Stimulated activated CD4-positive, alpha-beta T cell treated with anti-CD3 and anti-CD28 coated beads, Interleukin-1b, Interleukin-23, amount 100 ng/mL, for 48 hours (primary cell): ENCODE measurements at places on chromosomes 1 and 21.

DNA sequence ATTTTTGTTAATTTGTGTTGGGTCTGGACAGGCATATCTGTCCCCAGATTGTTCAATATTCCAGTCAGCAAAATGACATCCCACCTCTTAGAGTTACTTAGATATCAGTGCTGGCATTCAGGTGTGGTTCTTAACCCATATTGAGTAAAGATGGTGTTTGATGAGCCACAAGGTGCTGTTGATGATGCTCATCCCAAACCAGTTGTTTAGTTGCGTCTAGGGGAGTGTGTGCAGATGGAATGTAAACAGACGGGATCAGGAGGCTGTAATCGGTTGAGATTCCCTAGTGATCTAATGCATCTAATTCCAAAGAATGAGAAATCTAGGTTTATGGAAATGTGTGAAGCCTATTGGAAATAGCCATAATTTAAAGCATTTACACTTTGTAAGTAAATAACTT, 1.1 kb downstream of the HOOK1 start:
- DNase-seq, result no peak

- no peak for DNase-seq
These were observed 54.0 kb downstream of the OLFML3 start for GRCh38 chr1:114033216-114033706.

DNA sequence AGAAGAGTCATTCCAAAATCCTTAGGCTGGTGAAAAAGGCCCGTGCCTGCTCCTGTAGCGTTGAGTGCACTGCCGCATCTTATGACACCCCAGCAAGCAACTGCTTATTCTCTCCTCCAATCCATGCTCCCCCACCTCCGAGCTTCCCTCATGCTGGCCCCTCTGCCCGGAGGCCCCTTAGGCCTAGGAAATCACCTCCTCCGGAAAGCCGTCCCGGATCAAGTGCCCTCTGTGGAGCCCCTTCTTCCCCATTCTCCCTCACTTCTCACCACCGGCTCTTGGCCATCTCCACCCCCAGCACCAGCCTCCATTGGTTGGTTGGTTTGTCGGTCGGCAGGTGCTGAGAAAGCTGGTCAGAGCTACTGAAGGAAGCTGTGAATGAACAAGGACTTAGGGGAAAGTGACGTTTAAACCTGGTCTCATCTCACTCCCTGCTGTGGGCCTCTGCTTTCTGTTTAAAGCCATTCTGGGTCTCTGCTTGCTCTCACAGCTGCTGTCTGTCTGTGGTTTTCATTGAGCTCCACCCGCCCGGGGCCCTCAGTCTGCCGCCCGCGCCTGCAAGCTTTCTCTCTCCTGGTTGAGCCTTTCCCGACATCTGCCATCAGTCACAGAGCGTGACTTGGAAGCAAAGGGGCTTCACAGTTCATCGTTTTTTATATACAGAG, 122.2 kb downstream of the KCNN3 start:
- DNase-seq, result peak; percentile 64

DNA sequence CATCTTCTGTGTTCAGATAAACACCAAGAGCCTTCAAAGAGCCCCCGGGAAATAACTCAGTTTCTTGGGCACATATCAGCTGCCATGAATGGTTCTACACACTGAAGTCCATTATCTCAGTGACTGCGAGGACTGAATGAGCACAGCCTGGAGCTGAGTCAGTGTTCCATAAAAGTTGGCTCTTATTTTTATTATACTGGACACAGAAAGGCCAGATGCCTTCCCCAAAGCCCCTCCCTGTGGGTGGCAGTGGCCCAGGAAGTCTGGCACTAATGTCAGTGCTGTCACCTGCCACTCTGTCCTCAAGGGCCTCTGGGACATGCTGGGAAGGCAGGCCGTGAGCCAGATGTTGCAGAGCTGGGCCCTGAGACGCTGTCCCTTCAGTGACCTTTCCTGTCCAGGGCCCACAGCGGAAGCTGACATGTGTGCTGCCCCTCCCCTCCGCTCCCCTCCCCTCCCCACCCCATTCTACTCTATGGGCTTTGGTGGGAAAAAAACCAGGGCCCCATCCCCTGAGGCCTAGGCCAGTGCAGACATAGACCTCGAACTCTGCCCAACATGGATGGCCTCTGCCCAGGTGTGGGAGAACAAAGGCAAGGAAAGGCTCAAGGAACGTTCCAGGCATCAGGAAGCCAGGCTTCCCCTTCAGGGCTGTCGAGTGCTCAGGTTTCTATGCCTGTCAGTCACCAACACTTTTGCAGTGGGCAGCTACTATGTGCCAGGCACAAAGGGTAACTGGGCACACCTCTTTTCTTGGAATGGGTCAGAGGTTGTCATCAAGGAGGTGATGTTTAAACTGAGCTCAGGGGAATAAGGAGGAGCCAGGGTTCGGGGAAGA, 22.4 kb upstream of the NPPB start:
- DNase-seq, result no peak

GRCh38 chr1:10387677-10388386, 11.0 kb upstream of the PGD start:
- no peak for DNase-seq

GRCh38 chr1:221164951-221165838, 286.0 kb downstream of the HLX start:
- DNase-seq, result no peak

DNA sequence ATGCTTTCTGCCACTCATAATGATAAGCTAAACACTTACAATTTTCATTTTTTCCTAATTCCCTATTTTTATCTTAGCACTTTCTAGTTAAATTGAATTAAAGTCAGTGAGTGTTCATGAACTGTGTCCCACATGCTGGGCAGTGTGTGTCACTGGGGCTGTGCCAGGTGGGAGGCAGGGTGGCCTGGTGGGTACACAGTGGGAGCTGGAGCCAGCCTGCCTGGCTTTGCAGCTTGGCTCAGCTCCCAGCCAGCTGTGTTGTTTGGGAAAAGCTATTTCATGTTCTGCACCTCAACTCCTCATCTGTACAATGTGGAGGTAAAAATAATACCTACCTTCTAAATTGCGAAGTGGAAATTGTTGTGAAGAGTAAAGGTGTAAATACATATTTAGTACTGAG, 238.4 kb downstream of the PLA2G4A start:
- DNase-seq, result no peak

GRCh38 chr1:168734271-168734670, 5.3 kb upstream of the DPT start:
- DNase-seq, result no peak

DNA sequence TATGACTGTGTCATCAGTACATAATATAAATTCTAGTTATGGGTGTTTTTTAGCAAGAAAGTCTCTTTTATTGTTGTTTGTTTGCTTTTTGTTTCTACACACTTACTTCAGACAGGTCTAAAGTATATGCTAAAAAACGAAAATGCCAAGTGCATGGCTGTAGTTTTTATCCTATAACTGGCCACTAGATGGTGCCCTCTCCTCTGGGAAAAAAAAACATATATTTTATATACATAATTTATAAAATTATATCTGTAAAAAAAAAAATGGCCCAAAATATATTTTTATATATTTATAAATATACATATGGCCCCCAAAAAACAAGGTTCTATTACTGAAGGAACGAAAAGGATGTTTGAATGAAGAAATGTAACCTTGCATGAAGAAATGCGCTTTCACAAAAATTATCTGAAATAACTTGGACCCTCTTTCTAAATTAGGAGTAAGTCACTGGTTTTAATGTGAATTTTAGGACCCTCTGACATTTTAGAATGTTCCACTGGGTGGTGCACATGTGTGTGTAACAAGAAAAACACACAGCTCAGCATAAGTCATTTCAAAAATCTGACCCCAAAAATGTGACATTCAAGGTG, 93.5 kb downstream of the TTLL7 start:
- DNase-seq, result no peak

DNA sequence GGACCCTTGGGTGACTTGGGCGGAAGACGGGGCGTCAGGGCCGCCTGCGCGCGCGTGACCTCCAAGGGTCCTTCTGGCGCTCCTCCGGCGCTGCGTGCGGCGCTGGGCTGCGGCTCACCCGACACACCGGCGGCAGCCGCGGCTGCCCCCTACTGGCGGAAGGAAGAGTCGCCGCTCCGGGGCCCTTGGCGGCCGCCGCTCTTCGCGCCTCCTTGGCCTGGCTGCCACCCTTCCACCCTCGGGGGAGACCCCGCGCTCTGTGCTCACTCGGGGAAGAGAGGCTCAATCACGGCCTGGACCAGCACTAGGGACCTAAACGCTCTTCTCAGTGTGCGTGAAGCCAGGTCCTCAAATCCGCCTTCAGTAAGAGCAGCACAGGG, 89.7 kb downstream of the DMRTA2 start:
- DNase-seq, result peak; percentile 58

DNA sequence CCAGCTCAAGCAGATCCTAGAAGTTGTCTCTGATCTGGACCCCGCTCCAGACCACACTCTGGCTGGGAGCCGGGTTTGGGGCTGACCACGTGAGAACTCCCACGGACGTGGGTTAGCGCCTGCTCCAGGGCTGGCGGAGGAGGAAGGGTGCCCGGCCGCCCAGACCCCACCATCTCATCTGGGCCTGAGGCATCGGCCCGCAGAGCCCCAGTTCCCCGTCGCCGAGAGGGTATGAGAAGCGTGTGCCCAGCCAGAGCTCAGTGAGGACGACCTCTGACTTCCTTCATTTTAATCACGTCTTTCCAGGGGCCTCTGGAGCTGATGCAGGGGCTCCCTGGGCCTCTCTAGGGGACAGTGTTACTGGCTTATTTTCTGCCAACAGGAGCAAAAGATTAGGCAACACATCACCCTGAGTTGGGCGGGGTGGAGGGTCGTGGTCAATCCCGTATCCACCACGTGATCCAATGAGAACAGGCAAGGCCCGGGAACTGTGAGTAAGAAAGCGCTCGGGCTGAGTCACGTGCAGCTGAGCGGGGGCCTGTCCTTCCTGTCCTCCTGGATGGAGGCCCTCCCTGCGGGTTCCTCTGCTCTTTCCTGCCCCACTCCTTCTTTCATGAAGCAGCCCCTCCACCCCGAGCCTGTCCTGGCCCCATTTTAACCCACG, 81.1 kb downstream of the SIK1 start:
- DNase-seq, result peak; percentile 60

- DNase-seq, result no peak
These were observed 664.0 kb downstream of the SMYD3 start for GRCh38 chr1:245843101-245843500.

DNA sequence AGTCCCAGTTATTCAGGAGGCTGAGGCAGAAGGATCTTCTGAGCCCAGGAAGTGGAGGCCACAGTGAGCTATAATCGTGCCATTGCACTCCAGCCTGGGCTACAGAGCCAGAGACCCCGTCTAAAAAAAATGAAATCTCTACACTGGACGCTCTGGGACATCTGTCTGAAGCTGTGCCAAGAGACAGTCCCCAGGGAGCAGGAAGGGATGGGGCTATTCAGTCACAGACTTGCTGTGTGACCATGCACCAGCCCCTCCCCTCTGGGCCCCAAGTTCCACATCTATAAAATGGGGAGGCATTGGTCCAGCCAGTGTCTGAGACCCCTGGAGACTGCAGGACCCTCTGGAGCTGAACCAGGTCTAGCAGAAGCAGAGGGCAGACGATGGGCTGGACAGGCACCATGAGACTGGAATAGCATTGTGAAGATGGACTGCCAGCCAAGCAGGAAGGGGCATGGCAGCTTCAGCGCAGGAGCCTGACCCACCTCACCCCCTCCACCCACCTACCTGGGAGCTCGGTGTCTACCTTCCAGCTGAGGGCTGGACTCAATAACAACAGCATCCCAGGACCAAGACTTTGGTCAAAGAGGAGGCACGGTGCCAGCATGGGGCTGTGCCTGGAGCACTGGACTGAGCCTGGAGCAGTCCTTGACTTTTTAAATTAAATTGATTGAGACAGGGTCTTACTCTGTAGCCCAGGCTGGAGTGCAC, 1.4 kb downstream of the TMEM54 start:
- no peak for DNase-seq

DNA sequence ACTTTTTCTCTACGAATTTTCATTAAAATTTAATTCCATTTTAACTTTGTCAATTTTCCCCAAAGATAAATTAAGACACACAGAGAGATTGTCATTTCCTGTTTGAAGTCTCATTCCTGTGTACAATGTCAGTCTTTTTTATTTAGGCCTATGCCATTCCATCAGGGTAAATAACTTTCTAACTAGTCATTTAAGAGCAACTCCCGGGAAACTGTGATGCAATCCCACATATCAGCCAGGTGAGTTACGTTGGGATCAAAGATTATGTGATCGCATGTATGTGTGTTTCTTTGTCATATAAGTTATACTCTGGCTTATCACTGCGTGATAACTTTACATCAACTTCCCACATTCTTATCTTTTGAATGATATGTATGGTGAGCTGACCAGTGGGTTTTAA, 86.1 kb upstream of the S1PR1 start:
- DNase-seq, result no peak

DNA sequence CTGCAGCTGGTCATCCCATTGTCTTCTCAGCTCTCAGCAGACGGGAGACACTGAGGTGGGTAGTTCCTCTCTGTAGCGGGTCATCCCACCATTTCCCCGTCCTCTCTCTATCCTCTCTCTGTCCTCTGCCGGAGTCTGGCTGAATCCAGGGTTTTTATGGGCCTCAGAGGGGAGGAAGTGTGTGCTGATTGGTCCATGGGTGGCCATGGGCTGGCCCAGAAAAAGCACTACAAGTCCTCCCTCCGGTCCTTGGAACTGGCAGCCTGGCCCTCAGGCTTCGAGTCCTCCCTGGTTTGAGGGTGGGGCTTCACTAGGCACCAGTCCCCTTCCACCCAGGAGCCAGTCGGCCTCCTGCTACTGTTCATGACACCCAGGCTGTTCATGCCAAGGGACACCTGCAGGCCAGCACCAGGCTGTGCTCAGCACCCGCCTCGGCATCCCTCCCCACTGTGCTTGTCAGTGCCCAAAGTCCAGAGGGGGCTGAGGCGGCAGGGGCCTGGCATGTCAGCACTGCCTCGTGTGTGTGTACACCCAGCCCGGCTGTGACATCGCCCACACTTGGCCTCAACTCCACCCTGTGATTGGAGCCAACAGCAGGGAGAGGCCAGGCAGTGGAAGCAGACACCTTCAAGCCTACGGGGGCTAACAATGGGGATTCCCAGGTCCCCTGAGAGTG, 23.0 kb upstream of the LRRC8C start:
- peak; percentile 68 for DNase-seq

DNA sequence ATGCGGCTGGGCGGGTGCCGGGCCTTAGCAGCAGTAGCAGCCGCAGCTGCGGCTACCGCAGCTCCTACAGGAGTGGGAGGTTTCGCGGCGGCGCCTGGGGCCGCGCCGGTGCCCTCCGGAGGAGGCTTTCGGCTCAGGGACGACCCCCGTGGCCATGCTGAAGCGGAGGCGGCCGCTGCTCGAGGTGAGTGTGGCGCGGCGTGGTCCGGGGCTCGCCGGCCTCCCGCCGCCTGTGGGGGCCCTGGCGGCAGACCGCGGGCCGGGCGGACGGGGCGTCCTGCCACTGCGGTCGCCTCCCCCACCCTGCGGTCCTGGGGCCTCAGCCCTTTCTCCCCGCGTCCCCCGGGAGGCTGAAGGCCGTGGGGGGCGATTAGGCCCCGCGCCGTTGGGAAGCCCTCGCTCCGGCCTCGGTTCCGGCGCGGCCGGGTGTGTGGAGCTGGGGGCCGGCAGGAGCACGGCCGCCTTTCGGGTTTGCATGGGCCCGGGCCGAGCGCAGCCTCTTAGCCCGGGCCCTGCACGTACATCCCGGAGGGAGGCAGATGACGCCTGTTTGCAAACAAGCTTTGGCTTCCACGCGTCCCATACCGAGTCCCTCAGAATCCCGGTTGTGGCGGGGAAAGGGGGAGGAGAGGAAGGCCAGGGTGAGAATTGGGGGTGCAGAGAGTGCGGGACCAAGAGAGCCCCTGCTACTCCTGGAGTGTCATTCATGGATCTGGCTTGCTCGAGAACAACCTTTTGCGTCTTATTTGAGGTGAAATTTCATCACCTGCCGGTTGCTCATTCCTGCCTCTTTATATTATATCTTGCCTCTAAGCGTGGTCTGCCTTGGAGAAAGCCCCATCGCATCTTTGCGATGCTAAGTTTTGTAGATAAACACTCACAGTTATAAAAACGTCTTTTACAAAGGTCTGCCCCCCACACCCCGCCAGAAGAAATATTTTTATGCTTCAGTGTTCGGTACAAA, 613 bp downstream of the ZFYVE9 start:
- peak; percentile 12 for DNase-seq
